ENCODE measurements at places on chromosomes 7 and 10.

GRCh38 chr10:3143366-3143765 lies 29.2 kb downstream of the PITRM1 start:
- no peak for DNase-seq

GRCh38 chr10:11035301-11035991 lies 17.8 kb downstream of the CELF2 start:
- DNase-seq, result no peak

- DNase-seq, result no peak
These were observed 110.2 kb downstream of the FZD1 start for GRCh38 chr7:91374321-91374989.

DNA sequence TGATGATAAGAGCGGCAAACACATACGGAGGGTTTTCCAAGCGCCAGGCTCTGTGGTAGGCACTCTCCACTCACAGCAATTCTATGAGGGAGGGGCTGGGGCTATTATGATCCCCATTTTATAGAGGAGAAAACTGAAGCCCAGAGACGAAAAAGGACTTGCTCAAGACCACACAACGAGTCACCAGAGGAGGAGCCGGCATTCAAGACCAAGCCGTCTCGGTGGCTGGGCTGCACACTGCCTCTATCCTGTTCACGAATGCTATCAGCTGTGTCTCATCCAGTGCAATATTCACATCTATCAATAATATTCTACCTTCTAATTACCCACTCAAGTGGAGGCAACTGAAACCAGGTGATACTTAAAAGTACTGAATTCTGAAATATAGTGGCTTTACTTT lies 67.8 kb upstream of the NMT2 start:
- DNase-seq, result no peak

DNA sequence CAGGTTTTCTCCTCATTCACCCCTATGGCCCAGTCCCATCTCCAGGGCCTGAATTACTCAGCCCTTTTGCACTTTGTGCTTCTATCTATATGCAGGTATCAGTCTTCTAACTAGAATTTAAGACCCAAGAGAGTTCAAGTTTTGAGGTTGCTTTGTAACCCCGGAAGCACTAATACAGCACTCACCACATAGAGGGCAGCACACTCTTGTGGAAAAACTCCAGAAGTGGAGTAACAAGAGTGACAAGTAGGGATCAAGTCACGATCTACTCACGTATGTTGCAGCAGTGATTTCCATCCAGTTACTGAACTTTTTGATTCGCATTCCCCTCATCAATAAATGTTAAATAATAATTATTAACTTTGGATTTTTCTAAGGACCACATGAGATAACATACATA lies 151.0 kb downstream of the CHCHD3 start:
- no peak for DNase-seq

DNA sequence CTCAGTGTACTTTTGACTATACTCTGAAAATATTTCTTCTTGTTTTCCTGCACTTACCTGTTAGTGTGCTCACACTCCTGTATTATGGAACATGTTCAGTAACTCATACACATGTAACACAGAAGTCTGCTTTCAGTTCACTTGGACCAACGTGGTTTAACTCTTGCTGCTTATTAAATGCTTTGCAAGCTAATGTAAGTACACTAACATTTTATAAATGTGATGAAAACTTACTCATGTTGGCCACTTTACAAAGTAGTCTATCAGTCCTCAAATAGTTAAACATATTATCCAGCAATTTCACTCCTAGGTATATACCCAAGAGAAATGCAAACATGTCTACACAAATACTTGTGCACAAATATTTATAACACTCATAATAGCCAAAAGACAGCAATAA lies 98.4 kb downstream of the UBE2H start:
- DNase-seq, result no peak

DNA sequence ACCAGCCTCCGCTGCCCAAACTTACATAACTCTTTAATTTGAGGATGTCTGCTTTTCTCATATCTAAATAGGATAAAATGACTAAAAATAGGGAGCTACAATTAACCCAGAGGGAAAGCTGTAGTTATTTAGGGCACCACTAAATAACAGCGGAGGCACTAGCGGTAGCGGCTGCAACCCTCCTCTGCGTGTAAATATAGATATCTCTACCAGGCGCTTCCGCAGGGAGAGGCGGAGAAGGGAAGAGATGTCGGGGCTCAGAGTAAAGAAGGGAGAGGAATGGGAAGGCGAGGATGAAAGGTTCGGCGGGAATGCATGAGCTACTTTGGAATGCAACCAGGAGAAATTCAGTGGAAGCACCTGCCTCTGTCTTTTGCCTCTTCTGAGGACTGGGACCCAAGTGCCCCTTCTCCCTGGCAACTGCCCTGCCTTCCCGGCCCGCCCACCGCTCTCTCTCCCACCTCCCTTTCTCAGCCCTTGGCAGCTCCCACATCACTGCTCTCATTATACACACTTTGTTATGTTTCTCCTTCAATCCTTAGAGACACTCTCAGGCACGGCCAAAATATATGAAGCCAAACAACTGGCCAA lies 698.3 kb downstream of the PARD3 start:
- no peak for DNase-seq

DNA sequence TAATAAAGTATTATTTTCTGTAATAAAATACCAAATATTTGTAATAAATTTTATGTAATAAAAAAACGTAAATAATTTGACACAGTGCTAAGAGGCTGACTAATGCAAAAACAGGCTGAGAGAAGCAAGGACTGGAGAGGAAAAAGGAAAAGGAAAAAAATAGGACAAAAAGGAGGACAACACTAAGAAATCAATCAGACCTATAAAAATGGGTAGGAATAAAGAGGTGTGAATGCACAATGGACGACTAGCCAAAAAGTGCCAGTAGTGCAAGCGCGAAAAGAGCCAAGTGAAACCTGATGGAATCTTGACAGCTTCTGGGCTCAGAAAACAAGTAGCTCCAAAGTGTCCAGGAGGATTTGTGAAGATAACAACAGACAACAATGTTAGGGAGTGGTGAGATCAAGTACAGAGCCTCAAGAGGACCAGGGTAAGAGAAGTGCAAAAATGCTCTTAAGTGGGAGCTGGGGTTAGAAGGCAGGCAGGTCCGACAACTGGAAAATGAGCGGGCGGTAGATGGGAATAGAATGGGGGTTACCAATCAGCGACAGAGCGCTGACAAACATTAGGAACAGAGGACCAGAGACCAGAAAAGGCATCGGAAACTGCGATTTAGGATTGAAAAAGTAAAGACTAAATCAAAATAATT lies 1.2 kb downstream of the BRAF start:
- DNase-seq, result no peak

- DNase-seq, result no peak
These were observed 8.4 kb downstream of the GOLGA7B start for GRCh38 chr10:97858001-97858439.

DNA sequence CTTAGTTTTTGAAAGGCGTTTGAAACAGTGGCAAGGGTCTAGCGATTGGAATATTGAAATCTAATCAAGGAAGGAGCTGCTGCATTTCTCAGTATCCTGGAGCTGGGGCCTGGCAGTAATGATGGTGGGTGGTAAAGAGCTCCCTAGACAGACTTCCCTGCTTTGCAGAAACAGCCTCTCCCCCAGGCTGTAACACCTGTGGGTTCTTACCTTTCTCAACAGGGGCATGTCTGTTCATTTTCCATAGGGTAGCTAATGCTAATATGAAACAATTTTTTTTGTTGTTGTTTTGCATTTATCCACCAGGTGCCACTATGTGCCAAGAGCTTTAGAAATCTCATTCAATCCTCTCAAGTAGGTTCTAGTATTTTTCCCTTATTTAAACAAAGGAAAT lies 345.5 kb downstream of the REEP3 start:
- peak; percentile 4 for DNase-seq

- DNase-seq, result no peak
These were observed 251.2 kb downstream of the SORCS1 start for GRCh38 chr10:106913348-106913747.

- no peak for DNase-seq
These were observed 47.8 kb upstream of the SLF2 start for GRCh38 chr10:100864978-100865377.

GRCh38 chr7:159031135-159031701 lies 113.4 kb downstream of the VIPR2 start:
- no peak for DNase-seq

- DNase-seq, result no peak
These were observed 40.3 kb upstream of the BHLHA15 start for GRCh38 chr7:98170966-98171365.

DNA sequence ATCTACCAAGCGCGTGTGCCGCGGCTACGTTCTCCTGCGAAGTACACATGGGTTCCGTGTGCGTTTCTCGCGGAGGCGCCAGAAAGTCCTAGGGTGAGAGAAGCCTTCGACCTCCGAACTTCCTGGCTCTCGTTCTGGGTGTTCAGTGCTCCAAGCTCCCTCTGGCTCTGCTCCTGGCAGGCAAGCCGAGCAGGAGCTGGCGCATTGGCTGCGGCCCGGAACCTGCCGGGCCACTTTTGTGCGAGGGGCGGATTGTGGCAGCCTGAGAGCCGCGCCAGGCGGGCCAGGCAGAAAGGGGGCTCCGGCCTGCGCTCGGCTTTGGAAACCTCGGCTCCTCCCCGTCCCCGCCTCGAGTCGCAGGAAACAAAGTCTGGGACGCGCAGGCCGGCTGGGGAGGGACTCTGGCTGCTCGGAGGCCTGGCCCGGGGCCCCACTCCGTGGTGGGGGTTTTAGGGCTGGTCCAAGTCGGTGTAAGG lies 9.6 kb downstream of the EMX2 start:
- no peak for DNase-seq

DNA sequence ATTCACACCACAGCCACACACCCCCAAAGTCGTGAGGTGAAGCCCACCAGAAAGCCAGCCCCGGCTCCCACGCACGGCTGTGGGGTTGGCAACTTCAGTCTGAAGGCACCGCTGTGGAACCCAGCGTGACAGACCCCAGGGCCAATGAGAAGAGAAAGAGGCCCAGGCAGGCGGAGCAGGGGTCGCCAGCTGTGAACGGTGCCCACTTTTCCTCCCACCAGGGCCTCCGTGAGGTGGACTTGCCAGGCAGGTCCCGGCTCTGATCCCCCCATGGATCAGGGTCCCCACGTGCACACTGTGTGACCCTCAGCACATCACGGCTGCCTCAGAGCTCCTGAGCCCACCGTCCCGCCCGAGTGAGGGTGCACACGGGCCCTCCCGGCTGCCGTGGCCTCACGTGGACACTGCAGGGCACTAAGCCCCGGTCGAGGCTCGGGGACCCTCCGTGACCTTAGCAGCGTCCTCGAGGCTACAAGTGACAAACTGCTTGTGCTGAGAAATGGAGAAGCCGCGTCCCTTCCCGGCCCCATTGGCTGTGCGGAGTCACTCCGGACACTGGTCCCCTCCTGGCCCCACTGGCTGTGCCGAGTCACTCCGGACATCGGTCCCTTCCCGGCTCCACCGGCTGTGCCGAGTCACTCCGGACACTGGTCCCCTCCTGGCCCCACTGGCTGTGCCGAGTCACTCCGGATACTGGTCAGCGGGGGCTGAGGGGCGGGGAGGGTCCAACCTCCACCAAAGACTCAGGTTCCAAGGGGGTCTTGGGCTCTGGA lies 72.4 kb upstream of the PDGFA start:
- DNase-seq, result no peak

- no peak for DNase-seq
These were observed 35.5 kb upstream of the KDM7A start for GRCh38 chr7:140212100-140212881.

DNA sequence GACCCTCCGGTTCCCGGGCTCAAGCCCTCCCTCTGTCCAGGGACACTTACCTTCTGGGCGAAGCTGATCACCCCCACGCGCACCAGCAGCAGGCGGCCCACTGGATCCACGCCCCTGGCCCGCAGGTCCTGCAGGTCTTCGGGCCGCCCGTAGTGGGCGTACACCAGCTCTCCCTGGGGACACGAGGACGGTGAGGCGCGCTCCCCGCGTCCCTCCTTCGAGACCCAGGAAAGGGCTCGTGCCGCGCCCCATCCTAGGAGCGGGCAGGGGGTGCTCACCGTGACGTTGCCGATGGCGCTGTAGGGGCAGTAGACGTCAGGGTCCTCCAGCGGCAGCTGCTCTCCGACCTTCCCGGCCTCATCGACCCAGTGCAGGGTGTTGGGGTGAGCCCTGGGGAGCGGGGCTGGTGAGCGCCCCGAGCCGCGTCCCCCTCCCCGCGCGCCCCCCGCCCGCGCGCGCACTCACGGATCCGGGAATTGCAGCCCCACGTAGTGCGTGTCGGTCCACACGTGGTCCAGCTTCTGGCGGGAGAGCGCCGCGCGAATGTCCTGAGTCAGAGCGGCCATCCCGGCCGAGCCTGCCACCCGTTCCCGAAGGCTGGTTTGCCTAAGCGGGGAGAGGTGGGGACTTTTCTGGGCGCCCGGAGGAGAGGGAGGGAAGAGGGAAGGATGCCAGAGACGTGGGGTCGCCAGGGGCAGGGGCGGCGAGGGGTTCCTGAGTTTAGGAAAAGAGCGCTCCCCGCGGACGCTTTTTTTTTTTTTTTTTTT lies 8.2 kb downstream of the TFR2 start:
- DNase-seq, result no peak

DNA sequence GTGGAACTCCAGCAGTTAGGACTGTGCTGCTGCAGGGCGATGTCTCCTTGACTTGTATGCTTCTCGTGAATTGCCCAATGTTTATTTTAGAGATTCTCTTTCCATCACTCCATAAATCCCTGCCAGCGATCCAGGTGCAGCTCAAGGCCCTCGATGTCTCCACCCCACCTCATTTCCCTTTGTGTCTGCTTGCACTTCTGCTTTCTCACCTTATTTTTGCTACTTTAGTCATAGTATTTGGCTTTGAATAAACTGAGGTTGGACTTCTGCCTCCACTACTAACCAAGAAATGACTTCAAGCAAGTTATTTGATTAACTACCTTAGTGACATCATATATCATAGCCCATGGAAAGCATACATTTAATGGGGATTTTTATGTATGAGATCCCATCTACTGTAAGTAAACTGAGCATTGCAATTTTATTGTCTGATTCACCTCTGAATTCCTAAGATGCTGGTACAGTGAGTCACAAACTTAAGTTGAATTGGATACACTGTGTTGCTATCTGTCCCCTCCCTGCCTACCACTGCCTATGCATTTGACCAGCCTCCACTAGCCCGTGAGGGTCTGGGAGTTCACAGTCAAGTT lies 255.8 kb downstream of the ABCA13 start:
- no peak for DNase-seq

DNA sequence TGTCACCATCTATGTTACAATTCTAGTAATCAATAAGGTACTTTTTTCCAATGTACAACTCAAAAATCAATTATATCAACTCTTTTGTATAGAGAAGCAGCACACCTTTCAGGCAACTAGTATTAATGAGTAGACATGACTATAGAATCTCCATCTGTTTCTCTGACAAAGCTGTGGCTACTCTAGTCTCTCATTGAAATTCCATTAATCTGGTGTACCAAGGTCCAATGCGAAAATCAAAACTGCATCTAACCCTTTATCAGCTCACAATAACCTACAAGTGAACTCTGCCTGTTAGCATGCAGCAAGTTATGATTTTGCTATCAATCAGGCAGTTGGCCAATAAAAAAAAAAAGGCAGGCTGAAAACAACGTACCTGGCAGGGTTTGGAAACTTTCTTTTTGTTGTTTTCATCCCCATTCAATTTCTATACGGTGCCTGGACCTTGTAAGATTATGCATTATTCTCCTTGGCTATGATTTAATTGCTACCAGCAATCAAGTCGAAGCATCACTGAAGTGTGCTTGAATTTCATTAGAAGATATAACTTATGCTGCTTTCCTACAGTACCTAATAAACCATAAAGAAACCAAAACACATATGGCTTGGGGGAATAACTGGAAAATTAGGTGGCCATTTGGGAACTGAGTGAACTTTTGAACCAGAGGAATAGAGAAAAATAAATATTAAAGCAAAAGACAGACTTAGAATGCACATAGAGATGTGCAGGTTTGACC lies 23.2 kb downstream of the SKAP2 start:
- DNase-seq, result no peak

Data from NCI-H510A treated with DMSO at 0.1 percent for 48 hours (cell line).